ENCODE measurements at places on chromosomes 6 and 20.

DNA sequence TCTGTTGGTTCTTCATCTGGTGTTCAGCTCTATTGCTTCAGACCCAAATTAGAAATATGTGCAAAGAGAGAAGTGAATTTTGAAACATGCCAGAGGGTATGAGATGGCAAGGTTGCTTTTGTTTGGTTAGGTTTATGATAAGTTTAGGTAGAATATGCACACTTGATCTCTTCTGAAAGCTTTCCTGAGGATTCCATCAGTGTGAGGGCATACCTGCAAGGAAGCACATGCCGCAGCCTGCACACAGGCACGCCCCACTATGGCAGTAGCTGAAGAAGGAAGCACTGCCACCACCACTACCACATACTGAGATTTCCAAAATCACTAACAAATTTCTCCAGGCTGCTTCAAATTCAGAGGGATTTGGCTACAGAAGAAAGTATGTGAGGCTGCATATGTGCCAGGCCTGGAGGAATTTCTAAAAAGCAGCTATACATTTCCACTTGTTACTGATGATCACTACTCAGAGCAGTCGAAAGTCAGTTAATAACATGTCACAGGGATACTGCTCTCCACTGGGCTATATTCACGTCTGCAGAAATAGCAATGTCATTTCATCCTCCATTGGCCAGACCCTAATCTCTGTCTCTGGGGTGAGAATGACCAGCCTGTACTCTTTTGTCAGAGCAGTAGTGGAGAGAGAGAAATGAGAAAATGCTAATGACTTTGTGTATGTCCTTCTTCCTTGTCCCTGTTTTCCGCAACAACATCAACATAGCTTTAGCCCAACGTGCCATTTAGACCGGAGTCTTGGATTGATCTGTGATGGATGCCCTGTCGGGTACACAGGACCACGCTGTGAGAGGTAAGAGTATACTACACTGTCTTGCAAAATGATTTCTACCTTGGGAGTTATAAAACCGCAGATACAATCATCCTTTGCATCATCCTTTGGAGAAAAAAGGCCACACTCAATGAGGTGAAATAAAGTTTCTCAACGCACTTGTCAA lies 396.7 kb downstream of the LAMA2 start:
- no peak for DNase-seq

GRCh38 chr6:11262242-11262641 lies 29.8 kb upstream of the NEDD9 start:
- DNase-seq: no peak

DNA sequence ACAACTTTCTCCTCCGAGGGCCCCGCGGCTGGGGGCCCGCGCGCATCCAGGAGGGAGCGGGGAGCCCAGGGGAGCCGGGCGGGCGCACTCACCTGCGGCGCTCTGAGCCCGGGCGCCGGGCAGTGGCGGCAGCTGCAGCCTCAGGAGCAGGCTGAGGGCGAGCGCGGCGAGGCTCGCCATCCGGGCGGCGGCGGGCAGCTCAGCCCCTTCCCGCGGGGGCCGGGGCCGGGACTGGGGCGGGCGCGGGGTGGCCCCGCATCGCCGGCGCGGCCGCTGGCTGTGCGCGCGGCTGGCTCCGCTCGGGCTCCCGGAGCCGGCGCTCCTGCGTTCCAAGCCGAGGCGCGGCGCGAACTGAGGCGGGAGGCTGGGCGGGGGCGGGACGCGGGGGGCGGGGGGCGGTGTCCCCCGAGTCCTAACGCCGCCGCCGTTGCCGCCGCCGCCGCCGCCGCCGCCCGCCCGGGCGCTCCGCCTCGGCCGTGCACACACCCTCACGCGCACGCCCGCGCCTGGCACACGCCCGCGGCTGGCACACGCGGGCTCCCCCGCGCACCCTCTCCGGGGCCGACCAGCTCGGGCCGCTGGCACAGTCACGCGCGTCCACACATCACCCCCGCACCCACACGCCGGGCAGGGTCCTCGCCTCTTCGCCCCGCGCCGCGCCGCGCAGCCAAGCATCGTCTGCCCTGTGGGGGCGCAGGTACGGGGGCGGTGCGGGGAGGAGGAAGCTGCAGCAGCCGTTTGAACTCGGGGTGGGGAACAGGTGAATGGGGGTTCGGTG lies at the start of gene PTPRT:
TSS of gene PTPRT (minus strand) at position 353 of the 778 bp plus-strand sequence. CDS start at position 180, 173 bp downstream.
- DNase-seq: no peak

- peak; percentile 11 for DNase-seq
These were observed 19.2 kb downstream of the ASIP start for GRCh38 chr20:34260208-34260942.

- DNase-seq: no peak
These were observed 98.4 kb upstream of the KCNG1 start for GRCh38 chr20:51121272-51121671.

DNA sequence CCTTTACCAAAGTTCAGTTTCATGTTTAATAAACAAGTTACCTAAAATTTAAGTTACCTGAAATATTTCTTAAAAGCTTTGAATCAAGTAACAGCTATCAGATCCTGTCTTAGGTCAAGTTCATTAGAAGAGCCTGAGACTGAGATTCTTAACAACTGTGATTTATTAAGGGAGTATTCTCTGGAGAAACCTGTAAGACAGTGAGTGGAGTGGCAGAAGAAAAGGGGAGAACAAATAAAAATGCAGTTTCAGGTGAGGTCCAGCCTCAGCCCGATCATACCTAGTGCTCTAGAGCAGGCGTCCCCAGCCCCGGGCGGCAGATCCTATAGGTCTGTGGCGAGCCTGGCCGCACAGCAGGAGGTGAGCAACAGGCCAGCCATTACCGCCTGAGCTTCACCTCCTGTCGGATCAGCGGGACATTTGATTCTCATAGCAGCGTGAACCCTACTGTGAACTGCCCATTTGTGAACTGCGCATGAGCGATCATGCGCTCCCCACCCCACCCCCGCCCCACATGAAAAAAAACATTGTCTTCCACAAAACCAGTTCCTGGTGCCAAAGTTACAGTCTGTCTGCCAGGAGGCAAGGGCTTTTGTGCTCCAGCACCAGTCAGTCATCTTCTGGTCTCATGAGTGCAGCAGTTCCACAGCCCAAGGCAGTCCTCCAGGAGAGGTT lies 59.2 kb upstream of the ADGRB3 start:
- no peak for DNase-seq

GRCh38 chr6:79993012-79993910 lies 11.2 kb upstream of the TTK start:
- DNase-seq: no peak

- DNase-seq: no peak
These were observed 73.9 kb upstream of the BACH2 start for GRCh38 chr6:90370493-90370959.

- DNase-seq: no peak
These were observed 34.3 kb downstream of the GPLD1 start for GRCh38 chr6:24455061-24455460.

DNA sequence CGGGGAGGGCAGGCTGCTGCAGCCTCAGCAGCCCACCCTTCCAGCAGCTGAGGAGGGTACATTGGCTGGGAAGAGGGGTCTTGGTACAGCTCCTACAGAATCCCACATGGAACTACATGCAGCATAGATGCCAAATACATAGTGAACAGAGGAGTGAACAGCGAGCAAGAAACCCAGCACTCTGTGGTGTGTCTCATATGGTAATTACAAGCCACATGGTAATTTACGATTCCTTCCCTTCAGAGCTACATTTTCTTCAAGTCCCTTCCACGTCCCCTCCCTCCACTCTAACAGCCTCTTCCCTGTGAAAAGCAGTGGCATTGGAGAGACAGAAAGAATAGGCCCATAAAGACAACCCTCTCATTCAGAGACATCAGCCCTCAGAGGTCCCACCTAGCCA lies 167.7 kb downstream of the SYNDIG1 start:
- DNase-seq: no peak

GRCh38 chr6:142290851-142291250 lies 11.0 kb upstream of the ADGRG6 start:
- DNase-seq: no peak

DNA sequence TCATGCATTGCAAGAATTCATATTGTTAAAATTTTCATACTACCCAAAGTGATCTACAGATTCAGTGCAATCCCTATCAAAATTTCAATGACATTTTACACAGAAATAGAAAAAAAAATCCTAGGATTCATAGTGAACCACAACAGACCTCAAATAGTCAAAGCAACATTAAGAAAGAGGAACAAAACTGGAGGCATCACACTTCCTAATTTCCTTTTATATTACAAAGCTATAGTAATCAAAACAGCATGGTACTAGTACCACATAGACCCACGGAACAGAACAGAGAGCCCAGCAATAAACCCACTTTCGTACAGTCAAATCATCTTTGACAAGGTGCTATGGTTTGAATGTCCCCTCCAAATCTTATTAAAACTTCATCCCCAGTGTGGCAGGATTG lies 39.7 kb downstream of the NTSR1 start:
- DNase-seq: no peak

- no peak for DNase-seq
These were observed 495.1 kb upstream of the CHD6 start for GRCh38 chr20:42113236-42113635.

GRCh38 chr20:58268421-58268821 lies 40.0 kb upstream of the ANKRD60 start:
- DNase-seq: no peak

DNA sequence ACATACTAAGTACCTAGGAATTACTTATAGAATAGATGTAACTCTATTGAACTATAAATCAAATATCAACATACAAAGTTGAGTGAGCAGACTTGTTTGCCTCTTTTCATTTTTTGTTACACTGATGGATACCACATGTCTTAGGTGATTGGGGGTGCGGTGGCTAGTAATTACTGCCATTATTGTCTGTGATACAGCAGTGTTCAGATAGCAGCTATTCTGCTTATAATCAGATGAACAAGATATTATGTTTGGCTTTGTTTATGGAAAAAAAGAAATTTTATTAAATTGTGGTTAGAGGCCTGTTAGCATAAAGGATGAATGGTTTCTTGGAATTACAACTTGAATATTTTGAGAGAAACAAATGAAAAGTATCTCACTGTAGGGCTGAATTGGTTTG lies 55.9 kb downstream of the KCNQ5 start:
- DNase-seq: no peak

DNA sequence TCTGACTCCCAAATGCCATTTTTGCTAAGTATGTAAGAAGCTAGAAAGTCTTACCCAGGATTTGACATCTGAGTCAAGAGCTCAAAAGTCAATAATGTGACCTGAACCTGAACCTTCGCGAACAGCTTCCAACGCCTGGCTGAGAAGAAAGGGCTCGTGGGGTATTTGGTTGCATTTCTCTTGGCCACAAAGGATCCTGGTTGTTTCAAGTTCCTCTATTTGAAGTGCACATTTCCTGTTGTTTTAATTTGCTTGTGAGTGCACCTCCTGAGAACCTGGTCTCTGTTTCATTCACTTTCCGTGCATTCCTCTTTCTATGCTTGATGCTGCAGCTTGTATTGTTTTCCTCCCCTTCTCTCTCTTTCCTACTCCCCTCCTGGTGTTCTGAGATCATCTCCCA lies 212.5 kb downstream of the FOXA2 start:
- DNase-seq: no peak

DNA sequence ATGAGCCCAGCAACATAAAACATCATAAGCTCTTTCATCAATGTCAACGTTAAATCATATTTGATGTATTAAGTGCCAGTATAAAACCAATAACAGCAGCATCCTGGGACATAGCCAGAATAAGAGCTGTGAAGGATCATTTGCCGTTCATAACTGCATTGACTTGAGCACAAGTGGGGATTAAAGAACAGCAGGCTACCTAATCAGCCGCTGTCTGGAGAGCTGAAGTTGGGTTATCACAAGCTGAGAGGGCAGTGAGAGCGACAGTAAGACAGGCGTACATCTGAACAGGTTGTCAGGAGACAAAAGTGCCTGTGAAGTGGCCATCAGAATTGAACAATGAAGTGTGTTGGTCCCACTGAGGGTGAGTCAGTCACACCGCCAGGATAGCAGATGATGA lies 269.6 kb downstream of the GRIK2 start:
- no peak for DNase-seq

DNA sequence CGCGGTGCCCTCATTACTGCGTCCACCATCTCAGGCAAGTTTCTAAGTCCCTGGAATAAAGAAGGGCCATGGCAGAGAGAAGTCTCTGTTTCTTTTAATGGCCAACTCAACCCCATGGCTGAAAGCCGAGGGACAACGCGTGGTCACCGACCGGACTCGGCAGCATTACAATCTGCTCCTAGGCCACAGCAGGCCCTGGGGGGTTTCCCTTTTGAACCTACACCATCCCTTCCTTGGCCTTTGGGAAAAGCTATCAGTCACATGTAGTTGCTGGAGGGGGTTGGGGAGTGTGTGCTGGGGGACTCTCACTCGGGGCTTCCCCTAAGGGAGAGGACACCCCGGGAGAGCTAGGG lies 11.1 kb upstream of the FAM83C start:
- DNase-seq: no peak

DNA sequence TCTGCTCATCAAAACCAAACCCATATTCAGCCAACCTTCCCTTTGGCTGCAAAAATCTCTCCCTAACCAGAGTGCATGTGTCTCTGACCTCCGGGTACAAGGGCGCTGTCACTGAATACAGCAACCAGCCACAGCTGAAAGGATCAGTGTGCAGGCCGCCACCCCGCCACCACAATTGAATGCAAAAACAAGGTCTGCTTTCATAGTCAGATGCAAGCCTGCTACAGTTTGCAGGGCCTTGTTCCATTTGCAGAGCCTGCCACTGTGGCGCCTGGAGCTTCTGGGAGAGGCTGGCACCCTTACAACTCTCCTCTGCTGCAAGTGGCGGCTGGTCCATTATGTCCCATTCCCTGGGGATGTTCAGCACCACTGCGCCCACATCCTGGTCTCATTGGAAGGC lies 23.5 kb downstream of the MDGA1 start:
- DNase-seq: no peak

GRCh38 chr6:33985947-33986346 lies 159.9 kb downstream of the GRM4 start:
- DNase-seq: no peak

GRCh38 chr6:5250451-5250850 lies 10.3 kb downstream of the LYRM4 start:
- no peak for DNase-seq

DNA sequence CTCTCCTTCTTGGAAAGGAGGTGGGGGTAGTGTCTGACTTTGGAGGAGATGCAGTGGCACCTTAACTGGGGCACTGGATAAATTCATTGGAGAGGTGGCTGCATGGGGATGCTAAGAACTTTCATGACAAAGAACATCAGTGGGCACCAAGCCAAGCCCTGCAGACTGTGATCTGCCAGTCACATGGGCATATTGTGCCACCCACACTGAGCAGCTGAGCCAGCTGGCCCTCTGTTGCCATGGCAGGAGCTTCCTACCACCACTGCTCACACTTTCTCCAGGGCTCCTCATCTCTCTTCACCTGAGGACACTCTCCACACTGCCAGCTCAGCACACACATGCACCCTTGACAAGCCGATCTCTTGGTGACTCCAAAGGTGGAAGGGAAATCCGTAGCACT lies 715.6 kb downstream of the QKI start:
- DNase-seq: no peak

DNA sequence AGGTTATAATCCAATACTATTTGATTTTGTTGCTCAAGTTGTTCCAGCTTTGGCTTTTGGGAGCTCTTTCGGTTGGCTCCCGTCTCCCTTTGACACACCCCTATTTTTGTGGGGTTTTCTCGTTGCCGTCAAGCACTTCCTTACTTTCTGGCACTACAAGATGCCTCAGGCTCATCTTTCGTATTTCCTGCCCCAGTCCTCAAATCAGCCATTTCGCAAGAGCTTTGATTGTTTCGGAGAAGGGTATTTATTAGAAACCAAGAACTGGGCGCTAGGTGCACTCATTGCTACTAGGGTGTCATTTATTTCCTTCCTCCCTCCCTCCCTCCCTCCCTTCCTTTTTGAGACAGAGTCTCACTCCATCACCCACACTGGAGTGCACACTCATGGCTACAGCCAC lies 13.3 kb upstream of the SOX12 start:
- DNase-seq: no peak

- no peak for DNase-seq
These were observed 57.2 kb downstream of the RGS17 start for GRCh38 chr6:153073841-153074240.

All from fibroblast of skin of left quadriceps (primary cell).